Activated CD4-positive, alpha-beta T cell treated with anti-CD3 and anti-CD28 coated beads, Interleukin-2, Interleukin-6, amounts not matched to agents 100 ng/mL and 50 ng/mL, durations not matched to agents 16 hours and 8 hours (primary cell): ENCODE measurements at places on chromosomes 7 and 10.

GRCh38 chr10:53808677-53809372, 992.2 kb downstream of the PCDH15 start:
- DNase-seq, result no peak

DNA sequence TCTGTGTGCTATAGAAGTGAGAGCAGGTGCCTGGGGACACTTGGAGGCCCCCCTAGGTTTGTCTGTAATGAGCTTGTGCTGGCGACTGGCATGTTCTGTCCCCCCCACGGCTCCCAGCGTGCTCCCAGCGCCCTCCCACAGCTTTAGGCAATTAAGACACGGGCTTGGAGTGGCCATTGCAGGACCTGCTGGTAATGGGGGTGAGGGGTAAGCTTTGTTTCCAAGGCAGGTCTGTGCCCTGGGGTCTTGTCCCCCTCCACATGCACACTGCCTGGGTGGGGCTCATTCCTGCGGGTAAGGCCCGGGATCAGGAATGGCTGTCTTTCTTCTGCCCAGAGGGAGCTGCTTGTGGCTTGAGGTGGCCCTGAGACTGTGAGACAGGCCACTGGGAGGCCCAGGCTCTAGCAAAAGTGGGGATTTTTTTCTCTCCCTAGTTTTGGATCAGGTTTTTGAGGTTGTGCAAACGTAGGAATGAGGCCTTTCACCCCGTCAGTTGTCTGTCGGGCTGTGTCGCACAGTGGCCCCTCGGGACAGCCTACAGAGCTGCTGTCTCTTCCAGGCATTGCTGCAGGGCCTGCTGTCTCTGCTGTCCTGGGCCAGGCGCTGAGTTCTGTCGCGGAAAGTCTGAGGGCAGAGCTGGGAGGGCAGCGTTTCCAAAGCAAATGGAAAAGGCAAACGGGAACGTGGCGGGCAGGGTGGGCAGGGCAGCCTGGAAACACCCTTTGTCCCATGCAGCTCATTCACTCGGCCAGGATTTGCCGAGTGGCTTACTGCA, 107.4 kb downstream of the LHPP start:
- no peak for DNase-seq

DNA sequence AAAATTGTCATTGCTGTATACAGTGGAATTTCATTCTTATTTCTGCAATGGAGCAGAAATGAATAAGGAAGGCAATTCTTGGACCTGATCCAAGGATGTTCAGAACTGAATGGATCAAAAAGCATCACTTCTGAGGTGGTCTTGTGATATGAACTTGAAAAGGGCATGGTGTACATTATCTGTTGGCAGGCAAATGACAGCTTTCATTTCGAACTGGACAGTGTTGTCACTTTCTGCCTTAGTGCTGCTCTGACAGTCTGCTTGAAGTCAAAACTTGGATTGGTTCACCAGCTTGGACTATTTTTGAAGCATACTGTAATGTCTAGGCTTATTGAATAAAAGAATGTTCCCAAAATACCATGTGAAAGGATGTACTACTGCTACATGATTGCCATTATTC, 52.0 kb downstream of the VCL start:
- no peak for DNase-seq

DNA sequence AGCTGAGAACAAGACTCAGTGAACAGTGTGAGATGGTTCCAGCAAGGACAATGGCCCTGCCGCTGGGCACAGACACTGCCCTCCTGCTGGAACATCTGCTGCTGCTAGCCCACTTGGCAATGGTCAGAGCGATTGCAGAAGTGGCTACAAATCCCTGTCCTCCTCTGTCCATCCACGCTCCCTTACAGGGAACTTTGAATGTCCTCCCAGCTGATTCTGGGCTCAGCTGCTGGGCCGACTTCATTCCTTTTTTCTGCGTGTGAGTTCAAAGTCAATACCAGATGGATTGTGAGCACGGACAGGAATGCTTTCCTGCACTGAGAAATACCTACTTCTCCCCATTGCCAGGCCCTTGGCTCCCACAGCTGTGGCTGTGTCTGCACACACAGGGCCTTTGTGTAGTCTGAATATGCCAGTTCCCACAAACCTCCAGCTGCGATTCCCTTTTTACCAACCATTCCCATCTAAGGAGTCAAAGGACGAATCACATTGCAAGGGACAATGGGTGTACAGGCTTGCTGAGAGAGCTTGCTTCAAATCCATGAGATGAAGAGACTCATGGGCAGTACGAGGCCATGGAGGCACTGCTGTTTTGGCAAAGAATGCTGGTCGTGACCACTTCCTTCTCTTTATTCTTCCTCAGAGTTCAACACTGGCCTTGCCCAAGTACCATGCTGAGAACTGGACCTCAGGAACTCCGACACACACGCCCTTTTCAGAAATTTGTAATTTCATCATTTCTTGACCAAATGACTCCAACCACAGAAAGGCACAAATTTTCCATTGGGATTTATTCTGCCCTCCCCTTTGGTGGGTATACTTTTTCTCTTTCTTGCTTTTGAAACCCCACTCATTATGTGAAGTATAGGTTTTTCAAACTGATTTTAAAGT, 44.2 kb downstream of the BPGM start:
- DNase-seq, result no peak

- DNase-seq, result no peak
These were observed 22.6 kb upstream of the MTURN start for GRCh38 chr7:30112103-30112713.

DNA sequence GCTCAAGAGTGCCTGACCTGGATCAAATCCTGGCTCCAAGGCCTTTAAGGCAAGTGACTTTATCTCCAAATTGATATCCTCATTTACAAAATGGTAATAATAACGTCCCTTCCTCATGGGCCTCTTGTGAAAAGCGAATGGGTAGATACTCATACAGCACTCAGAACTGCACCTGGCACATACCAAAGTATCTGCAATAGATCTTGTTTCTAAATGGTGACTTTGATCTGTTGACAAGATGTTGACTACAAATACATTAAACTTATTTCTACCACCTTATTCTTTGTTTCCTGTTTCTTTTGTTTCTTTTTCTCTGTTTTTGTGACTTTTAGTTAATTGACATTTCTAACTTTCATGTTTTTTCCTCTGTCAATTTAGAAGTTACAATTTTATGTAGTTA, 53.0 kb downstream of the RNLS start:
- no peak for DNase-seq

DNA sequence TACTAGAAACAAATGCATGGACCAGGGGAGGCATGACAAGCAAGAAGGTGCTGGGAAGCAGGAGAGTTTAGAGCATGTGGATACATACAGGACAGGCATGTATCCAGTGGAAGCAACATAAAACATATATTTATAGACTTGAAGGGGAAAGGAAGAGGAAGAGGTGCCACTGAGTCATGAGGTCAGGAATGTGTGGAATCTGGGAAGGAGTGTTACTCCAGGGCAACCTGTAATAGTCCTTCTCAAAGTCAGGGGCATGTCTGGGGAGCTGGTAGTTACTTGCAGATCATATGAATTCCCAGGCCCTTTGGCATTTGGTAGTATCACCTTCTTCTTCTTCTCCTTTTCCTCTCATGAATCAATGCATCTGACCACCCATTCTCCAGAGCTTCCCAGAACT, 246.6 kb downstream of the XPNPEP1 start:
- DNase-seq, result no peak

- DNase-seq, result peak; percentile 37
These were observed 209.4 kb upstream of the KLF14 start for GRCh38 chr7:130943336-130943901.

- no peak for DNase-seq
These were observed 18.5 kb downstream of the FGL2 start for GRCh38 chr7:77181015-77181595.

GRCh38 chr10:22630234-22631174, 83.9 kb downstream of the PIP4K2A start:
- DNase-seq, result peak; percentile 87

DNA sequence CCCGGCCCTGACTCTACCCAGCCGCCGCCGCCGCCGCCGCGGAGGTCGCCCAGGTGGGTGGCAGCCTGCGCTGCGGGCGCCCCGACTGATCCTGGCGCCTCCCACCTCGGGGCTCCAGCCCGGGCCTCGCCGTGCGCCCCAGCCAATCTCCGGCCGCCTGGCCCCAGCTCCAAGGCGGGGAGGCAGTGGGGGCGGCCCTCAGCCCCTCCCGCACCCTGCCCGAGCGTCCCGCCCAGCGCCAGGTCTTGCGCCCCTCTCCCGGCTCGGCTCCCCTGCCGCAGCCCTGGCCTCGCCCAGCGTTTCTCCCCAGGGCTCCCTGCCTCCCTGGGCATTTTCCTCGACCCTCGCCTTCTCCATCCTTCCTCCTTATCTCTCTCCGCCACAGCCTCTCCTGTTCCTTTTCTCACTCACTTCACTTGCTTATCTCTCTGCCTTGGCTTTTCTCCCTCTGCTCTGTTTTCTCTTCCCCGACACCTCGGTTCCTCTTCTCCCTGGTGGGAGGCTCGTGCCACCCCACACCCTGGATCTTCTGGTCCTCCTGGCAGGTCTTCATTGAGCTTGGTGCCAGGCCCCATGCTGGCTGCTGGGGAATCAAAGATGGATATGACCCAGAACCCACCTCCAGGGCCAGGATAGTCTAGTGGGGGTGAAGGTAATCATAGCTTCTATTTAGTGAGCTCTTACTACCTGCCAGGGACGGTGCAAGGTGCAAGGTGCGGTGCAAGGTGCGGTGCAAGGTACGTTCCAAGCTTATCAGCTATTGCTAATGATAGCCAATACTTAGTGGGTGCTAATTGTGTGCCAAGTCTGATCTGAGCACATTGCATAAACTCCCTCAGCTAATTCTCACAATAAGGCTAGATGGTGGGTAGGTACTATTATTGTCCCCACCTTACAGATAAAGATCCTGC, at the start of gene SFRP5:
TSS of gene SFRP5 (minus strand) at position 87 of the 911 bp plus-strand sequence. CDS start 166 bp downstream, outside the sequence.
- DNase-seq, result no peak

- no peak for DNase-seq
These were observed 3.0 kb downstream of the DLX6 start for GRCh38 chr7:97008275-97008917.

GRCh38 chr10:62433901-62434300, 59.7 kb downstream of the ZNF365 start:
- DNase-seq, result no peak

- peak; percentile 90 for DNase-seq
These were observed 20.3 kb upstream of the KLF6 start for GRCh38 chr10:3805201-3805790.

DNA sequence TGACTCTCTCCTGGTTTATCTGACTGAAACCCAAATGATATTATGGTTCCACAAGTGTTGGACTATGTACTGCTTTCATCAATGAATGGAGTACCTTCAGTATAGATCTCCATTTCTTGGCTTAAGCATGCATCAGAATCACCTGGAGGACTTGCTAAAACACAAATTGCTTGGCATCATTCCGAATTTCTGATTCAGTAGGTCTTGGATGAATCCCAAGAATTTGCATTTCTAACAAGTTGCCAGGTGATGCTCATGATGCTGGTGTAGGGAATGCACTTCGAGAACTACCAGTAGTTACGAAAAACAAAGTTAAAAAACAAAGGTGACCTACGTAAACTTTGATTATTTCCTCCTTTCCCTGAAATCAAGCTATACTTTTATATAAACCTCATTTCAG, 119.0 kb upstream of the FEZF1 start:
- no peak for DNase-seq

- DNase-seq, result no peak
These were observed 123.6 kb upstream of the ANK3 start for GRCh38 chr10:60513281-60513680.

DNA sequence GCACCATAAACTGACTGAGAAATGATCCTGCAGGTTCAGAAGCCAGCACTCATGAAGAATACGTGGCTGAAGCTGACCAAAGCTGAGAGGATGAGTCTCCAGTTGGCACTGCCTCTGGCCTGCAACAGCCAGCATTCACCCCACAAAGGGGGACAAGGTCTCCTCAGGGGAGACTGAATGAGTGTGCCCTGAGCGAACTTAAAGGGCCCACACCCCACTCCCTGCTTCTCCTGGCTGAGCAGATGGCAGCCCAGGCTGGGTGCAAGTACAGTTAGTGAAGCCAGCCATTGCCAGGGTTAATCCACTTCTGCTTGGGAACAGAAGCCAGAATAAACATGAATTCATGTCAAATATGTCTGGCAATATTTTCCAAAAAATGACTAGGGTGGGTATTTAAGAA, 98.1 kb downstream of the PPP1R17 start:
- DNase-seq, result no peak

DNA sequence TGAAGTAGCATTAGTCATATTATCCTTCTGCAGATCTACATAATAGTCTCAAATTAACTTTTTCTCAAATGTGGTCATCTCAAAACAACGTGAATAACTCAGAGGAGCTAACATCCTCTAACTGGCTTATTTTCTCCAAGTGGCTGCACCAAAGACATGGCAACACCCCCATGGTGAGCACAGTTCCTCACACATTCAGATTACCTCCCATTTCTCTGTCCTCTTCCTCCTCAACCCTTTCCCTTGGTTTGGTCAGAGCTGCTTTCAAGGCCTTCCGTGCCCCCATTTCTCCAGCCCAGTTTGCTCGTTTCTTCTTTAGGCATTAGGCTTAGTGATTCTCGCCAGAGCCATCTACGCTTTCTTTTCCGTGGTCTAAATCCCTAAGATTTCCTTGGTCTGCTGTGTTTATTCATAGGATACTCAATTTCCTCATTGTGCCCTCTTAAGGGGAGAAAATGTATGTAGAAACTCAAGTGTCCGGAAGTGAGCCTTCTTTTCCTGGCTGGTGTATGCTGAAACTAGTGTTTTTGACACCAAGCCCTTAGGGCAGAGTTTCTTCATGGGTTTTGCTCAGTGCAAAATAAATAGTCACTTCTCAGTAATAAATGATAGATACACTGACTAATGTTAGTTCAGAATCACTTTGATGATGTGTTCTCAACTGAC, 2.6 kb downstream of the MET start:
- DNase-seq, result peak; percentile 6

DNA sequence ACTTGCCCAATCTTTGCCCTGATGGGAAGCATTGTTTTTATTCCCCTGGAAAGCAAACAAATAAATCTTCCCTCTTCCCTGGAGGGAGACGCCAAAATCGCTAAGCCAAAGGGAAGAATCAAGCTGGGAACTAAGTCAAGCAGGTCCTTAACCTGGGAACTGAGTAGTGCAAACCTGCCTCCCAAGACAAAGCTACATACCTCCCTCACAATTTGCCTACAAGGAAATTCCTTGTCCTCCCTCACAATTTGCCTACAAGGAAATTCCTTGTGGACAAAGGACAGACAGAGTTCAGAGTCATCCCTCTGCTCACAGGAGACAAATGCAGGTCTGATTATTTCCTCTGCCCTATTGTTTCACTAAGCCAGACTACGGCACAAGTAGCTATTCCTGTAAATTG, 50.5 kb downstream of the SPOCK2 start:
- DNase-seq, result no peak

GRCh38 chr10:23293145-23293724, 51.4 kb downstream of the C10orf67 start:
- DNase-seq, result peak; percentile 66

- DNase-seq, result no peak
These were observed 724.0 kb downstream of the GRID1 start for GRCh38 chr10:85642421-85643170.

DNA sequence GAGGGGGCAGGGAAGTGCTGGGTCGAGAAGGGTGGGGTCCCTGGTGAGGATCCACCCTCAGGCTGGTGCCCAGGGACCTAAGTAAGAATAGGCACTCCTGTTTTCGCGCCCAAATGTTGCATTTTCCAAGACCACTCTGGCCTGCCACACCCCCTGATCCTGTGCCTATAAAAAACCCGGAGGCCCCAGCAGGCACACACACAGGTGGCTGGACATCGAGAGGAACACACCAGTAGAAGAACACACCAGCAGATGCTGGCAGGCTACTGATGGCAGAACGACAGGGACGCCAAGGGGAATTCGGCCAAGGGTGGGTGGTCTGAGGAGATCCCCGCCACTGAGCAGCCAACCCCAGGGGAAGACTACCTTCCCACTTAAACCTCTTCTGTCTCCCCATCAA, 633.9 kb upstream of the POT1 start:
- no peak for DNase-seq
